ENCODE measurements at places on chromosomes 12 and 14.

- no peak for DNase-seq
Measured at GRCh38 chr12:91335699-91336098, 153.1 kb upstream of the DCN start.

DNA sequence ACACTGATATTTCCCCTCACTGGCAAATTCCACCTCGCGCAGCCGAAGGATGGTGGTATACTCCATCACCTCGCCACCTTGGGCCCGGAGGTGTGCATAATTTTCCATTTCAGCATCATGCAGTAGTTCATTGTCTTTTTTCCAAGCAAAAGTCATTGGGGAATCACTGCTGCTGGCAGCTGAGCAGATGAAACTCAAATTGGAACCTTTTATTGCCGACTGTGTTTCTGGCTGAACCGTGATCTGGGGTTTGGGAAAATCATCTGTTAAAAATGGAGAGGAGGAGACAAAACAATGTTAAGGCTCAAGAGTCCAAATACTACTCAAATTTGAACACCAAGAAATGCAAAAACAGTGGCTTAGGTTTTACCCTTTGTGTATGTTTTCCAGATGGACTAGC is 39.7 kb downstream of the LRIG3 start:
- no peak for DNase-seq

GRCh38 chr14:69268763-69269162 is 8.8 kb downstream of the GALNT16 start:
- no peak for DNase-seq

DNA sequence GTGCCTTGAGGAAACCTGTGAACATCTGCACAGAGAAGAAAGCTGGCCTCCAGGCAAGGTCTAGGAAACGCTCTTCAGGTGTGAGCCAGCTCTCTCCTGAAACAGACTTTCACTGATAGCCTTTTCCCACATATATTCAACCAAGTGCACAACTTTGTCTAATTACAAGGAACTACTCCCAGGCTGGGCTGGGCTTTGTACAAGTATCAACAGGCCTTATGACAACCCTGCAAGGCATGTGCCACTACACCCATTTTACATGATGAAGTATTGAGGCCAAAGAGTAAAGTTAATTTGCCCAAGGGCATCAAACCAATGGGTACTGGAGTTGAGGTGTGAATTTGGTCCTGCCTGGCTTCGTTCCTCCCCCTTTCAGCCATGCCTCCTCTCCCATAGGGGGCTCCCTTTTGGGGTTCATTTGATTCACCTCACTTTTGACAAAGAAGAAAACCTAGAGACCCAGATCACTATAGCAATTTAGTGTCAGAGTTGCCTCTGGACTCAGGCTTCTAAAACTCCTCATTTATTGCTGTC is 2.1 kb downstream of the CSRP2 start:
- no peak for DNase-seq

- peak; percentile 25 for DNase-seq
Measured at GRCh38 chr12:55830601-55831446, 1.4 kb upstream of the DNAJC14 start.

DNA sequence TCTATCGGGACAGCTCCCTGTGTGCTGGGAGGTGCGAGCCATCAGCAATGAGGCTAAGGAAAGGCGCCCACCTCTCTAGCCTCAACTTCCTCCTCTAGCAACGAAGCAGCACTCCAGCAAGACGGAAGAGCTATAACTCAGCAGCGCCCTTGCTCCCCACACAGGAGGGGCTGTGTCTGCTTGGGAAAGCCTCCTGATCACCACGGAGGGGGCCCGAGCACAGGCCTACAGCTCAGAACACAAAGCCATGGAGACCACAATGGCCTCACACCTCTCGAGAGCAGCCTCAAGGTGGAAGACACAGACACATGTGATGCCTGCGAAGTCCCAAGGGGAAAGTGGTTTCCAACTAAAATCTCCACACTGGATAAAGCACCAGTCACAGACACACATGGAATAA is 60.4 kb downstream of the CDC42BPB start:
- DNase-seq = no peak

- DNase-seq = no peak
Measured at GRCh38 chr12:29039013-29039412, 110.1 kb upstream of the FAR2 start.

GRCh38 chr14:27245947-27246346 is 648.1 kb upstream of the NOVA1 start:
- no peak for DNase-seq

DNA sequence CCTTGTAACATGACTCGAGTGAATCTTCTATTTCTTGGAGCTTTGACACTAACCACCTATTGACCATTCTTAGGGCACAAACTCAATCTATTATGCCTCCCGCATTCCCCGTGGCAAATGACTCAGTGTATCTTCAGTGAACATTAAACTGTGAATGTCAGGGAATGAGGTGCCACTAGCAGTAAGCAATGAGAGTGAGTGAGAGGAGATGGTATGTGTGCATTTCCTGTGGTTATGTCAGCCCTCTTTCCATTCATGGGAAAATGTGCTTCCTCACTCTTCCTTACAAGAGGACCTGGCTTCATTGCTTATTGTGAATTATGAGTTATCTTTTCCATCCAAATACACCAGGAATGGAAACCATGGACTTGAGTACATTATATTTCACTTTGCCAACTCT is 229.2 kb downstream of the EMP1 start:
- no peak for DNase-seq

DNA sequence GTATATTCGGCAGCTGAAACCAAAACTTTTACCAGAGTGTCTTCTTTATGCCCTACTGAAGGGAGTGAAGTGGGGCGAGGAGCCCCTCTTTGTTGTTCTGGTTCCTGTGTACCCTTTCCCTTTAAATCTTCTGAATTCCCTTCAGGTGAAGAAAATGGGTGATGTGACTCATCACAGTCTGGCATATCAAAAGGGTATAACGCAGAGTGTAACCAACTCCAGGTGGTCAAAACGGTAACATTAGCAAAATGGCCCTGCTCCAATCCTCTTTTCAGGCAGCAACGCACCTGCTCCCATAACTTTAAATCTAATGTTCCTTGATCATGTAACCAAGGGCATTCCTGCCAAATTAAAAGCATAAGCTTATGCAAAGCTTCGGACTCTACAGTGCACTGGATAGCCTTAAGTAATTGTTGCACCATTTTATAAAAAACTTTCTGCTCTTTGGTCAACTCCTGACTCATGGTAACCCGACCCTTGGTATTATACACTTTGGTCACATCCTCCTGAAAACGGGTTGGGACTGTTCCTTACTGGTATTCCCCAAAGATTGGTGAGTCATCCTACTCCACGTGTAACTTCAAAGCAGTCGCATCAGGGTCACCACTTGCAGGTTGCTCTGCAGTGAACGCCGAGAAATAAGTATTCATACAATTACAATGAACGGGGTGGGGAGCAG is 83.1 kb downstream of the KCNMB4 start:
- no peak for DNase-seq

DNA sequence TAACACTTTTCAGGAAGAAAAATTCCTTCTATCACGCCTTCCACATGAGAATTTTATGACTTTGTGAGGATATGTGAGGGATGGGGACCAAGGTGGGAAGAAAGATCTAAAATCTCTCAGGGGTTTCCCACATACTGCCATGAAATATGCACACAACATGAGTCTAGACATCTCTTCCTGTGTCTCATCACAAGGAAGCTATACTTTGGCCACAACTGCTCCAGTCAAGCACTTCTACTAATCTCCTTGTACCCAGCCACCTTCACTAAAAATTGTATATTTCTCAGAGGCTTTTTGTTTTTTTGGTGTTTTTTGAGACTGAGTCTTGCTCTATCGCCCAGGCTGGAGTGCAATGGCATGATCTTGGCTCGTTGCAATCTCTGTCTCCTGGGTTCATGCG is 3.2 kb downstream of the OSBPL8 start:
- no peak for DNase-seq

DNA sequence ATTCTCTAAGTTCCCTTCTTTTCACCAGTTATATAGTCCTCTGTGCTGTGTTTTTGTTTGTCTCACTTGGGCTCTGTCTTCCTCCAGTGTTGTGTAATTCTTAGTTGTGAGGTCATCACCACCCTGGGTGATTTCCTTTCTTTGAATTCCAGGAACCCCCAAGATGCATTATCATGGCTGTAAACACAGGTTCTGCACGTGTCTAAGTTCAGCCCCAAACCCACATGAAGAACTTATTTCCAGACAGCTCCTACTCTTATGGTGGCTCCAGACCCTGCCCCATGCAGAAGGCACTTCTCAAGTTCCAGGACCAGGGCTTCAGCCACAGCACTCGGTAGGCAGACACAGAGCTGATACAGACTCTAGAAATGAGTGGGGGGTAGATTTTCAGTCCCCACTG is 560.5 kb downstream of the BCL11B start:
- DNase-seq = no peak

- no peak for DNase-seq
Measured at GRCh38 chr14:104792101-104792884, 3.3 kb downstream of the AKT1 start.

GRCh38 chr12:107131832-107132616 is 38.7 kb upstream of the CRY1 start:
- no peak for DNase-seq

DNA sequence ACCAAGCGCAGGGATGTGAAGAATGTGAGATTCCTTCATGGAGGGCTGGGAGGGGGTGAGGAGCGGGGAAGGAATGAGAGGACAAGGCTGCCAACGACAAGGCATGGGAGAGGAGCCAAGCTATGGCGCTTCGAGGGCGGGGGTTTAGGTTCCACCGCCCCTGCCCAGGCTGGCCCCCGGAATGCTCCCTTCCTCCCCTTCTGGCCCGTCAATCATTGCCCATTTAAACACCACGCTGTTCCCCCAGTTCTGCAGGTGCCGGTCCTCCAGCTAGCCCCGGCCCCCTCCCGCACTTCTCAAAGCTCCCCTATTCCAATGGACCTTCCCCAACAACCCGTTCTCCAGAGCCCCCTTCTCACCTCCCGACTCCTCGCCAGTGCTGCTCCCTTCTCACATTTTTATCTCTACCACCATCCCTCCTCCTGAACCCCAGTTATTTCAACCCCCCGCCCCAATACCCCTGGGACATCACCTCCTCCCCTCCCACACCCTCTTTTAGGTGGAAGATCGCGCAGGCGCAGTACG is 428 bp downstream of the RNF41 start:
- DNase-seq = no peak

DNA sequence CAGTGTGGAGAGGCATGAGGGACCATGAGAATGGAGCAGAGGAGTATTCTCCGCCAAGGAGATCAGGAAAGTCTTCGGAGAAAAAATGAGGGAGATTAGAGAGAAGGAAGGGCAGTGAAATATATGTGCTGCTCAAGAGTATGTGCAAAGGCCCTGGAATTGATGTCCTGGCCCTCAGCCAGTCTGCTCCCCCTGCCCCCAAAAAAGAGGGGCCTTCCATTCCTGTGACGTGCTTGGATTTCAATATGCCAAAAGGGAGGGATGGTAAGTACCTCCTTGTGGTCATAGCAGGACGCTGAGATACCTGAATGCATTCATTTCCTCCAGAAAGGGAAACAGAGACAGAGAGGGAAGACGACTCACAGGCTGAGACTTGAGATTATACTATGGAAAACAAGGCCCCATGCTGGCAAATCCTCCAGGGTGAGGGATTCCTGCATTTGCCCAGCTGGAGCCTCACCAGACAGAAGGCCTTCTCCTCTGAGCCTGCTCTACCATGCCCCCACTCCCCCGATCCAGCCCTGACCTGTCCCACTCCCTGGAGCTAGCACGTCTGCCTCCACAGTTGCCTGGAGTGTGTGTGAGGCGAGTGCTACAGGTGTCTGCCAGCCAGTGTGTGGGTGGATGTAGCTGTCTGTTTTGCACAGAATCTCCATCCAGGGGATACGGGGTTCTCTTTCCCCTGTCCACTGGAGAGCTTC is 3.9 kb upstream of the RARG start:
- DNase-seq = no peak

DNA sequence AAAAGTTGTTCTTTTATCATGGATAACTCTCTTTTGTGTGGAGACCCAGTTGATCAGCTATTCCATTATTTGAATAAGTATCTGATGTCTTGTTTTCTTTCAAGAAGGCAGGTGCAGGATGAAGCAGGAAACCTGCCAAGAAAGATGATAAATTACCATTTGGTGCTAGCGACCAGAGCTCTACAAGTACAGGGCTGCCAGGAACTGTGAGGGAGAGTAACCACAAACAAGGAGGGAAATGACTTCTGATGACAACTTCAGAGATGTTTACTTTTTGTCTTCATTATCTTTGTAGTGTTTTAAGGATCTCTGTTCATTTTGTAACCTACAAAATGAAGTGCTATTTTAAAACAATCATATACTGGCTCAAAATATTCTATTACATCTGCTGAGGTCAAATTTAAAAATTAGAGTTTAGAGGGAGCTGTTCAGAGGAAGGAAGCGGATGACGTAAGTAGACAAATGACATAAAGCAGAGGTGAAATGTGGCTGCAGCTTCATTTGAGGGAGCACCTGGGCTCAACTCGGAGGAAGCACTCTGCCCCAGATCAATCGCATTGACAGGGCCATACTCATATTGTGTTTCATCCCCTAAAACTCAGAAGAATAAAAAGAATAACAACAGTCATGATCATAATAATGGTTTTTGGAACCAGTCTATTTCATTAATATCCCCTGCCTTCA is 226.8 kb downstream of the C12orf42 start:
- no peak for DNase-seq

DNA sequence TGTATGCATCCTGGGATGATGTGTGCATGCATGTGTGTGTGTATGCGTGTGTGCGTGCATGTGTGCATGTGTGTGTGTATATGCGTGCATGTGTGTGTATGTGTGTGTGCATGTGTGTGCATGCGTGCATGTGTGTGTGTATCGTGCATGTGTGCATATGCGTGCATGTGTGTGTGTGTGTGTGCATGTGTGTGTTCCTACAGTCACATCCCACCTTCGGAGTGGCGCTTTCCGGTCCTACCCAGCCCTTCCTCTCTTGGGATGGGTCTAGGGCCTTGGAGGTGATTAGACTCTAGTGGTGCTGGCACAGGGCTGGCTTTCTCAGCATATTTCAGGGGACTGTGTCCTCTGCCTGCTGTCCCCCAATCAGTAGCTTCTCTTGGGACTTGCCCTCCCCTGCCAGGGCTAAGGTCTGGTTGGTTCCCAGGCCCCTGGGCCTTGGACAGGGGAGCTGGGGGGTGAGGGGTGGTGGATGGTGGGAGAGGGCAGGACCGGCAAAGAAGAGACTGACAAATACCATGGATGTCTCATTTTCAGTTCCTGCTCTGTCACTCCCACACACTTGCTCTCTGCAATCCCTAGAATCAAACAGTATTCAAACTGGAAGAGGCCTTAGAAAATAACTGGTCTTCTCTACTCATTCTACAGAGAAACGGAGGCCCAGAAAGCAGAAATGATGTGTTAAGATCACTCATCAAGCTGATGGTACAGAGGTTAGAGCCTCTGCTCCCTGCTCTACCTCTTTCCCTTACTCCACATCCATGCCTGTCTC is 21.9 kb upstream of the FAIM2 start:
- DNase-seq = no peak

GRCh38 chr14:76647697-76648298 is 113.5 kb upstream of the VASH1 start:
- DNase-seq = no peak

- no peak for DNase-seq
Measured at GRCh38 chr12:76272287-76272686, 75.9 kb downstream of the BBS10 start.

DNA sequence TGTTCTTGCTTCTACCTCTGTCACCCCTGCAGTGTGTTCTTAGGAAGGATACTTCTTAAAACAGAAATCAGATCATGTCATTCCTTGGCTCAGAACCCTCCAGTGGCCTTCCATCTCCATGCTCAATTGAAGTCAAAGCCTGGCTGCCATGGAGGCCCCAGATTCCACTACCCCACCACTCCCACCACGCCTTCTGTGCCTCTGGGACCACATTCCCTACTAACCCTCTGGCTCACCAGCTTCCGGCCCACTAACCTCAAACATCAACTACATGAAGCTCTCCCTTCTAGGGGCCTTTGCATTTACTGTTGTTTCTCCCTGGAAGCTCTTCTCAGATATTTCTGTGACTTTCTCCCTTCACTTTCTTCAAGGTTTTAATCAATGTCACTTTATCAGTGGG is 76.1 kb upstream of the REP15 start:
- no peak for DNase-seq
